ENCODE measurements at places on chromosomes 3 and 15. TPM values are rescaled to one million over a fixed set of nuclear protein-coding genes. Genes with fewer than 3 reads are reported as not detected.
A peak's percentile ranks its signal among the peaks of the same experiment; 100 is the strongest.

DNA sequence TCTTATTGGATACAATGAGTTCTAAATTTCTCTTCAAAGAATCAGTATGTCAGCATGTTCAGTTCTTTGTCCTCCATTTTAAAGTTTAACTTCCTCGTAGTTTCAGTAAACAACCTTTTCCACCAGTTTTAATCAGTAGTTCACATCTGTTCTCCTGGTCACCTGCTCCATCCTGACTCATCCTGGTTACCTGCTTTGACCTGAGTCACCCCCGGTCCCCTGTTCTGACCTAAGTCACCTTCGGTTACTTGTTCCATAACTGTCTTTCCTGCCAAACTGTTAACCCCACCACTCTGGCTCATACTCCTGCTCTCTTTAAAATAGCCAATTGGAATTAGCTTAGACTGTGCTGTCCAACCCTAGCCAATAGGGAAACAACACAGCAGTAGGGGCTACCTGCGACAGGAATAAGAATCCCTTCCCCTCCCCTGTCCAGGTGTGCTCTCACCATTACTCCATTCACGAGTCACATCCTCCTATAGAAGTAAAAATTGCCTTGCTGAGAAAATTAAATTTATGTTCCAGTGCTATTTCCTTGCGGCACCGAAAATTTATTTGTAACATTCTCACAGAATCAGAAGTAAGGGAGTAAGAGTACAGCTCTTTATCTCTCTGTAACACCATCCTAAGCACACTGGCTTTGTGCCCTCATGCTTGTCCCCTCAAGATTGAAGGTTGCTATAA, 23.8 kb downstream of the TRANK1 start:
- DNase-seq: no peak

GRCh38 chr3:14598143-14598569, 53.4 kb upstream of the CCDC174 start:
- peak; percentile 67 for DNase-seq

GRCh38 chr3:143337387-143337786, 217.8 kb downstream of the CHST2 start:
- no peak for DNase-seq

GRCh38 chr3:14126887-14127505, 2.1 kb downstream of the TMEM43 start:
- DNase-seq: no peak

- no peak for DNase-seq
These were observed 667.9 kb downstream of the CADM2 start for GRCh38 chr3:85626662-85627061.

- no peak for DNase-seq
These were observed 416.0 kb downstream of the OCA2 start for GRCh38 chr15:27683121-27683520.

DNA sequence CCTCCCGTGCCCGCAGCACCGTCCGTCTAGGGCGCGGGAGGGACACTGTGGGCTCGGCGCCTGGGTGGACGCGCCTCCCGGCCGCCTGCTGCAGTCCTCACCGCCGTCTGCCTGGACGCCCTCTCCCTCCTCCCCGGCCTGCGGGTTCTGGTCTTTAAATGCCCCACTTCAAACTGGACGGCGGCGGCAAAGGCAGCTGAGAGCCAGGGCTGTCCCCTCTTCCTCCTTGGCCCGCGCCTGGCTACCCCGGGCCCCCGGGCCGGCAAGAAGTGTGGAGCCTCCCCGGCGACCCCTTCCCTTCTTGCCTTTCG, 426 bp downstream of the CBLB start:
- DNase-seq: no peak

- DNase-seq: no peak
These were observed 91.6 kb downstream of the MESD start for GRCh38 chr15:80898040-80898439.

GRCh38 chr3:140794507-140794906, 116.6 kb downstream of the TRIM42 start:
- DNase-seq: no peak

DNA sequence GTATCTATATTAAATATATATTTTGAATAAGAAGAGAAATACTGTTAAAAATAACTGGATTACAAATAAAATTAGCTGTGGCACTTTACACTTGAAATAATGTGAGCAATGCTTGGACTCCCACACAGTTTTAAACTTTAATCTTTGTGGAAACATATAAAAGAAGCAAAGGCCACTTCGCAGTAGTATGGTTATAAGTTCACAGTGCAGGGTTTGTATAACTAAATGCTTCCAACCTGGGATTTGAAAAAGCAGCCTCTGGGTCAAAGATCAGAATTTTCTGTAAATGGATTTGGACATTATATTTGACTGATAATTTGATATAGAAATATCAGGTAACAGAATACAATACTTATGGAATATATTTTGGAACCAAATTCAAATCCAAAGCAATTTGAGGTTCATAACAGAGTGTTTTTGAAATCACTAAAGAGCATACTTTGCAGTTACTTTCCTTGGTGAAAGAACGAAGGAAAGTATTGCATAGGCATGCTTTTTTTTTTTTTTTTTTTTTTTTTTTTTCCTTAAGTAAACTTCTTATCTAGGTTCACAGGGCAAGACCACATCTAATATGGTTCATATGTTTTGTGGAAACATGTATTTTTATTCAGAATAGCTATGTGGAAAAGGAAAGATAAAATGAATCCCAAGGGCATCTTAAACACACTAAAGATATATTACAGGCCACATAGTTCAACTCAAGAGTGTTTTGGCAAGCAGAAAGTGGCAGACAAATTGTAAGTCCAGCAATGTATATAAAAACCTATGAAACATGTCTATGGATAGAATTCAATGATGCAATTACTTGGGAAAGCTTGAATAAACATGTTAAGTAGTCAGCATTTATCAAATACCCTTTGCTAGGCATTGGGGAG, 47.1 kb upstream of the SGO1 start:
- DNase-seq: no peak

GRCh38 chr3:160577556-160578195, 12.3 kb upstream of the KPNA4 start:
- DNase-seq: no peak

GRCh38 chr3:180961552-180961951, 28.0 kb downstream of the DNAJC19 start:
- no peak for DNase-seq

DNA sequence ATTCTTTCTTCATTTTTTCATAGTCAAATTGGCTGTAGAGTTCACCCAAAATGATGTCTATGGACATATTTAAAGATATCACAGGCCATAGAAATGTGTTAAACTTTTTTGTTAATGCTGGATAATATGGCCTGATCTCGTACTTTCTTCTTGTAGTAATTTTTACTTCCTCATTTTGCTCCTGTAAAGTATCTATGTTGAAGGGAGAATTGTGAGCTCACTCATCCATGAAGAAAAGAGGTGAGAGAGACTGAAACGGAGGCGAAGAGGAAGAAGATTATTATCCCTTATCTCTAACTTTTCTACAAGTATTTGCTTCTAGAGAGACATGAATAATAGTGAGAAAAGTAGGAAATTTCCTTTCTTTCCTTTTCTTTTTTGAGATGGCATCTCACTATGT, 613.8 kb upstream of the TBL1XR1 start:
- no peak for DNase-seq

DNA sequence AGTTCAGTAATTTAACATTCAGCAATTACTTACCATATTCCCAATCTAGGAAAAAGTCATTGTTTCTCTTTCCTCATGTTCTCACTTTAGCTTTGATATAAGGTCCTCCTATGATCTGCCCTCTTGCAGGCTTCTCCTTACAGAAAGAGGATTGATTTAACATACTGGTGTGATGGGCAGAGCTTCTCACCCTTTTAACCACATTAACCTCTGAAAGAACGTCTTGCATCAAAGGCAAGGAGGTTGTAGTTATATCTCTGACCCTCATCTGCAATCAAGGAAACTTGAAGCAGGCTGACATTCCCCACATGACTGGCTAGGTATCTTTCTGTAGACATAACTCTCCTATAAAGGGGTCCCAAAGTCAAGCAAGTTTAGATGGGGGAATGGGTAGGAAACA, 39.5 kb downstream of the BTLA start:
- peak; percentile 8 for DNase-seq

- DNase-seq: no peak
These were observed 18.6 kb downstream of the WHAMM start for GRCh38 chr15:82828075-82828474.

GRCh38 chr15:39785139-39785538, 2.5 kb upstream of the FSIP1 start:
- DNase-seq: no peak

DNA sequence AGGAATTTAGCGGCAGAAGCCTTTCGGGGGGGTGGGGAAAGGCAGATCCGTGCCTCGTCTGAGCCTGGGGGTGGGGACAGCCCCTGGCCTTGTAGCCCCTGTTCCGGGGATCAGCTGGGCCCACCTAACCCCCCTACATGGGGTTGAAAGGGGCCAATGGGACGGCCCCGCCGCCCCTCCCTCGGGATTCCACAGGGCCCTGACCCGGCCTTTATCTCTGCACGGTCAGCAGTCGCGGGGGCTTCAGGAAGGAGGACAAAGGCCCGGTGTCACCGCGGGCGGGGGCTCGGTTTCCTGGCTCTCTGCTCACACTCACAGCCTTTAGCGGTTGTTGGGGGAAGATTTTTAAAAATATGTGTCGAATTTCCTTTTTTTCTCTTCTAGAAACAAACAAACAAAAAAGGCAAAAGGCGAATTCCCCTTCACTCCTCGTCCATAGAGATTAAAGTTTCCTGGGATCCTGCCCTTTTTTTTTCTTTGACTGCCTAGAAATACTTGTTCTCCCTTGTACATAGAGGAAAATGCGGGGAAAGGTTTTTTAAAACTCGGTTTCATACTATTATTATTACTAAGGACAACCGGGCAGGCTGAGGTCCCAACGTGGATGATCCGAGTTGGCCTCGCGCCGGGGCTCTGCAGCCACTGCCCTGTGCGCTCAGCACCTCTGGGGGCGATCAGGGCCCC, 7.9 kb downstream of the FOXL2 start:
- DNase-seq: no peak

DNA sequence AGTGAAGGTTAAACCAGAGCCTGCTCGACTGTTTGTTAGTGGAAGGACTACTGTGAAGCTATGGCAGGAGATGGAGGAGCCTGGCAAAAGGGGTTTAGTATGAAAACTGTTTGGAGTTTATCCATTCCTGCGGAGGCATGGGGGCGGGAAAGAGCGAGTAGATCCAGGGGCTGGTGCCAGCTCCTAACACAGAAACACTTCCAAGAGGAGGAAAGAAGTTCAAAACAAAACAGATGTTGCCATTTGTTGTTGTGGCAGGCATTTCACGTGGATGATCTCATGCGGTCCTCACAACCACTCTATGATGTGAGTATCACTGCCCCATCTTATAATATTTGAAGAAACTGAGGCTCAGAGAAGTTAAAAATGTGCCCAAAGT, 30.7 kb upstream of the KY start:
- no peak for DNase-seq

DNA sequence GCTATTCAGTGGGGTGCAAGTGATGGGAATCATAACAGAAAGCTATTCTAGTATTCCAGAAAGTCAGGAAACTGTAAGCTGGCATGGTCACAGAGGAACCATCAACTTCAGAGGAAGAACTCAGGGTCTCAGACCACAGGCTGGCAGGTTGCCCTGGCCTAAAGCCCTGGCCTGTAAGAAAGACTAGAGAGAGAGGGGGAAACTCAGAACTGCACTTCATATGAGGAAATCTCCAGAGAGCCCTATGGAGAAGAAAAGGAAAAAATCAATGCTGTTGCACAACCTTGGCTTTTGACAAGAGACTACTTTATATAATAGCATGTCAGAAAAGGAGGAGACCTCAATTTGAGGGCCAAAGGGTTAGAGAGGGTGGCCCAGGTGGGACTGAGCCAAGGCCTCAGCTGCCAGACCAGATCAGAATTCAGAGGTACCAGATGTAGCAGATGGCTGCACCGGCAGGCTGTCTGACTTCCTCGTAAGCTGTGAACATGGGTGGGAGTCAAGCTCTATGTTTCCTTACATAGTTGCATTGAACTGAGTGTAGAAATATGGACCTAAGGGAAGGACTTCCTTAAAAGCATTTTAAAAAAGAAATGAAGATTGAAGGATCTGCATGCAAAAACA, 333.8 kb downstream of the PDCD6IP start:
- DNase-seq: no peak

DNA sequence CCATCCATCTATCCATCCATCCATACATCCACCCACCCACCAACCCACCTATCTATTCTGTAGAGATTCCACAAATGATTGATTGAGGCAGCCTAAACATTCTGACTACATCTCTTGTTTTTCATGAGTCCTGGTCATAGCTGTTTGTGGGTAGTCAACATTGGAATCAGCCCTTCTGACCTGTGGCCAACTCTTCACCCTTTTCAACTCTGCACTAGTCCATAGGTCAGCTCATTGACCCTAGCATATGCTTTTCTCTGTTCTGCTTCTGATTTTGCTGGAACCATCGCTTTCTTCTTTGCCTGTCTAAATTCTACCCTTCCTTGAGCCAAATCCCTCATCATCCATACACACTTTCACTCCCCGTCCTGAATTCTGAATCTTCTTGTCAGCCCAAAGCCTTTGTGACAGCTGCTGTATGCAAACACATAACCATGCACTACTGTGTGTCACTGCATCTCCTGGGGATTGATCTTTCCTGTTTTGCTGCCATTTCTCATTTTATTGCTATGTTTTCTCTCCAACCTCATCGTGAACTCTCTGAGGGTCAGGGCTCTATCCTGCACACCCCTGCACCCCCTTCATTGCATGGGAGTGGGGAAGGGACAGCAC, 16.8 kb upstream of the KCTD6 start:
- no peak for DNase-seq

GRCh38 chr3:59752925-59753324, 703.1 kb upstream of the CFAP20DC start:
- no peak for DNase-seq

GRCh38 chr15:66701422-66702034, 508 bp upstream of the SMAD6 start:
- DNase-seq: peak; percentile 42

- no peak for DNase-seq
These were observed 175.2 kb downstream of the TP63 start for GRCh38 chr3:189806171-189806951.

- DNase-seq: peak; percentile 11
These were observed 21.7 kb downstream of the CSNK1G1 start for GRCh38 chr15:64333986-64334929.

The TRPC1 gene
- 1.5 TPM for total RNA-seq

The ARPP21 gene
- total RNA-seq: not detected

The SLC24A5 gene
- not detected for total RNA-seq

The ZNF774 gene
- 1.9 TPM for total RNA-seq

The ERICH6 gene
- not detected for total RNA-seq

The SCN5A gene
- 1.3 TPM for total RNA-seq

The LRRIQ4 gene
- 0.18 TPM for total RNA-seq

The PLA1A gene
- not detected for total RNA-seq

The GOLGA6A gene
- not detected for total RNA-seq

The TF gene
- 0.02 TPM for total RNA-seq

The ZIC4 gene
- total RNA-seq: not detected

The LRRC31 gene
- not detected for total RNA-seq

The TP63 gene
- not detected for total RNA-seq

The GABRR3 gene
- total RNA-seq: not detected
